ENCODE measurements at places on chromosomes 4 and X.

GRCh38 chr4:76873495-76873894 is 24.4 kb downstream of the SOWAHB start:
- H3K27me3 ChIP-seq: peaks cover 25% of the 10 kb centered on the region
- no peaks in the 10 kb centered on the region for H3K4me1 ChIP-seq
- no peaks in the 10 kb centered on the region for H3K36me3 ChIP-seq
- H3K27ac ChIP-seq: no peak overlapping the region

DNA sequence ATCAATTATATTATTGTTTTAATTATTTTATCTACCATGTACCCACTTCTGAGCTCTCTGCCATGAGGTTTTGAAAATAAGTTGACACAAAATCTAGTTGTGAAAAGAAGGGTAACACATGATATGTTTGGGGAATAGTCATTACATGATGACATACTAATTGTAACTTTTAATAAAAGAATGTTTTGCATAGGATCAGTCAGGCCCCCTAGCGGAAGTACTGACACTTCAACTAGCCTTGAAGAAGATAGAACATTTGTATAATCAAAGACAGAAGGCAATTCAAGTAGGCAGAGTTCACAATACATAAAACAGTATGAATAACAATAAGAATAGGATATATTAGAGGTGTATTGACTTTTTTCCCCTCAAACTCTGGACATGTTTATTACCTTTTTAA is 1191.0 kb upstream of the AGA start:
- H3K36me3 ChIP-seq: no peaks in the 10 kb centered on the region
- H3K4me1 ChIP-seq: no peaks in the 10 kb centered on the region
- no peaks in the 10 kb centered on the region for H3K27me3 ChIP-seq
- no peak overlapping the region for H3K27ac ChIP-seq
- no peak overlapping the region for H3K4me3 ChIP-seq
- no peak for DNase-seq

DNA sequence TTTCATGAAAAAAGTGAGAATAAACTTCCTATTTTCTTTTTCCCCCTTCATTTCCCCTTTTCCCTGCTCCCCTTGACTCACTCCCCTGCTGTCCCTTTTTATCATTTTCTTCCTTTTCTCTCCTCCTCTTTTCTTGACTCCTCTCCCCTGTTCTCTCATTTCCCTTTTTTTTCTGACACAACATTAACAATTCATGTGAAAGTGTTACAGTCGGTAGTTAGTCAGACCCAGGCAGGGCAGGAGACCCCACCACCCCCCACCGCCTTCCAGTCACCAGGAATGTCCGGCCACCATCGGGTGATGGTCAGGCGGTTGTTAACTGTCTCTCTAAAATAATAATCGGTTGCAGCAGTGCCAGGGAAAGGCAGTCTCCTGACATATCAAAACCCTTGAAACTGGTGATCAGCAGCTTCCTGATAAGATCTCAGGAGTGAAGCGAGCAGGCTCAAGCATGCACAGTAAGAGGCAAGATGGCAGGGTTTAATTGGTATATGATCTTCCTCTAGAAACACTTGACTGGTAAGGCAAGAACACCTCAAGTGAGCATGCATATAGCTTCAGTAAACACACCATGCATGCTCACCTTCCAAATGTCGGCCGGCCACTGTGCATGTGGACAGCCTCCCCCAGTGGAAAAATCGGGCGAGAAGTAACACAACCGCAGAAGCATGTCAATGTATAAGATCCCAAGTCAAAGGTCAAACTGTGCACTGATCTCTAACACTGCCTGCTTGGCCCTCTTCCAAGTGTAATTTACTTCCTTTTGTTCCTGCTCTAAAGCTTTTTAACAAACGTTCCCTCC is 191.4 kb downstream of the NDST4 start:
- H3K27me3 ChIP-seq: no peaks in the 10 kb centered on the region
- no peaks in the 10 kb centered on the region for H3K36me3 ChIP-seq
- DNase-seq: no peak

DNA sequence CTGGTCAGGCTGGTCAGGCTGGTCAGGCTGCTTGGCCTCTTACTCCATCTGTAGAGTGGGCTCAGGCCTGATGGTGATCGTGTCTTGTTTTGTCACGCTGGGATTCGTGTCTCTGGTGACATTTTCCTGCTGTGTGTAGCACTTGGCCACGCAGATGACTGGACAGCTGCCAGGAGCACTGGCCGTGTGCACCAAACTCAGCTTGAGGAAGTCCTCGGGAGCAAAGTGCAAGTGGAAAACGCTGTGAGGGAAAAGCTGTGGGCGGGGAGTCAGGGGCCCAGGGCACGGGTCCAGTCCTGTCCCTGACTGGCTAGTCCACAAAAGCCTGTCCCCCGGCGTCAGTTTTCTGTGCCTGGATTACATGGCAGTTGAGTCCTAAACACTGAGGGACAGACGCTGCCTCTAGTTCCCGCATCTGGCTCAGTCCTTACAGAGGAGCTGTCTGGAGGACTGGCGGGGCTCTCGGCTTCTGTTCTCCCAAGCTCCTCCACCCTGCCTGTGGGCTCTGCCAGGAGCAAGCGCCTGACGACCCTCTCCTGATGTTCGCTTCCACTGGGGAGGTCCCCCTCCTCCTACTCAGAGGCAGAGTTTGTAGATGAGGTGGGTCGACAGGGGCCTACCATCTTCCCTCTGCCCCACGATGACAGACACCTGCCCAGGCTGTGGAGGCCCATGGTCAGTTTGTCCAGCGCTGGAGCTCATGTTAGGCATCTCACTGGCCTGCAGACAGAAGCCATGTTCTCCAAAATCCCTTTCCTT is 35.9 kb upstream of the GRPEL1 start:
- no peaks in the 10 kb centered on the region for H3K27me3 ChIP-seq
- no peak for DNase-seq
- peak overlapping the region; percentile 80 for H3K27ac ChIP-seq

- no peak for DNase-seq
- peaks cover 8% of the 10 kb centered on the region for H3K4me1 ChIP-seq
- peaks cover under 1% of the 10 kb centered on the region for H3K36me3 ChIP-seq
- peaks cover 36% of the 10 kb centered on the region for H3K27me3 ChIP-seq
- H3K27ac ChIP-seq: no peak overlapping the region
These were observed 38.4 kb downstream of the CPLX1 start for GRCh38 chr4:787561-787981.

DNA sequence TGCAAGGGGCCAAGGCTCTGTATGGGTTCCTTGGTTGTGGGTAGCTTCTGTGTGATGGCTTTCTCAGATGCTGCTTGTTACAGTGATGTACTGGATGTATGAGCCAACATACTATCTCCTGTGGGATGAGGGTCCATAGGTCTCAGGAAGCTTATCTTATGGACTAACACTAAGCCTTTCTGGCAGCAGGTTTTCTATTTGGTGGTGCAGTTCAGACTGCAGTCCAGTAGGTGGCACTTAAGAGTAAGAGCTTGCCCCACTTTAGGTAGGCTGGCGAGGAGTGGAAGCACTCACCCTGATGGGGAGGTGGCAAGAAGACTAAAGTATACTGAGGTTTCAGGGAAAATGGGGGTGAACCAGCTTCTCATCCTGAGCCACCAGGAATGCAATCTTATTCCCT is 306.7 kb upstream of the MAOA start:
- DNase-seq: peak; percentile 9
- no peak overlapping the region for H3K4me3 ChIP-seq
- H3K27me3 ChIP-seq: no peaks in the 10 kb centered on the region
- no peaks in the 10 kb centered on the region for H3K36me3 ChIP-seq

- peaks cover 35% of the 10 kb centered on the region for H3K27me3 ChIP-seq
- no peak for DNase-seq
- no peak overlapping the region for H3K27ac ChIP-seq
- H3K4me1 ChIP-seq: peaks cover 16% of the 10 kb centered on the region
- no peaks in the 10 kb centered on the region for H3K36me3 ChIP-seq
These were observed 15.5 kb upstream of the HSD17B11 start for GRCh38 chr4:87406462-87406861.

DNA sequence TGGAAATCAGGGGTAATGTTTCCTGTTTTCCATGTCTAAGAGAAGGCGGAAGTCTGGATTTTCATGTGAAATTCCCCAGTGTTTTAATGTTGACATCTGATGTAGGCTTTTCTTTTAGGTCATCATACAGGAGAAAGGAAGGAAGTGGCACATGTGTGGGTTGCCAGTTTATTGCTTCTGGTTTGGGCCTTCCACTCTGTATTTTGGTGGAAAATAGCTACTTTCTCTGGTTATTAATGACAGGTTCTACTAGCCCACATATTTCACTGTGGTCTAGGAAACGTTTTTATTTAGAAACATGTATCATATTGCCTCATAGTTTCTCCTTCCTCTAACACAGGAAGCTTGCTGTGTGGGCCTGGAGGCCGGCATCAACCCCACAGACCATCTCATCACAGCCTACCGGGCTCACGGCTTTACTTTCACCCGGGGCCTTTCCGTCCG is 7.2 kb downstream of the PDHA1 start:
- H3K4me3 ChIP-seq: no peak overlapping the region
- DNase-seq: no peak
- H3K36me3 ChIP-seq: peaks cover 28% of the 10 kb centered on the region
- H3K4me1 ChIP-seq: peaks cover 7% of the 10 kb centered on the region

DNA sequence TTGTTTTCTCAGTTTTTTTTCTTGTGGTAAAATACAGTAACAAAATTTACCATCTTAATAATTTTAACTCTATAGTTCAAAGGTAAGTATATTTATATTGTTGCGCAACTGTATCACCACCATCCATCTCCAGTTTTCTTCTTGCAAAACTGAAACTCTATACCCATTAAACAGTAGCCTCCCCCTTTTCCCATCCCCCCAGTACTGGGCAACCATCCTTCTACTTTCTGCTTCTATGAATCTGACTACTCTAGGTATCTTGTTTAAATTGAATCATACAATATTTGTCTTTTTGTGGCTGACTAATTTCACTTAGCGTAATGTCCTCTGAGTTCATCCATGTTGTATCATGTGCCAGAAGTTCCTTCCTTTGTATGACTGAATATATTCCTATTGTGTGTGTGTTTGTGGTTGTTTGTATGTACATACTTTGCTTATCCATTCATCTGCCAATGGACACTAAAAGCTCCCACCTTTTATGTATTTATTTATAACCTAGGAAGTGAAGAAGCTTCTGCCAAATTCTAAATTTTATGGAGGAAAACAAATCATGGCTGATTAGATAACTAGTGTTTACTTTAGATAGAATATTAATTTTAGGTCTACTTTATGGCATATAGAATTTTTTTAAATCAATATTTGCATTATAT is 10.0 kb downstream of the ABHD18 start:
- H3K36me3 ChIP-seq: peaks cover 13% of the 10 kb centered on the region
- H3K27me3 ChIP-seq: no peaks in the 10 kb centered on the region
- DNase-seq: no peak
- no peak overlapping the region for H3K4me3 ChIP-seq

GRCh38 chrX:119389214-119389613 is 9.9 kb upstream of the SLC25A43 start:
- no peaks in the 10 kb centered on the region for H3K27me3 ChIP-seq
- H3K4me1 ChIP-seq: no peaks in the 10 kb centered on the region
- H3K27ac ChIP-seq: no peak overlapping the region
- no peak for DNase-seq

DNA sequence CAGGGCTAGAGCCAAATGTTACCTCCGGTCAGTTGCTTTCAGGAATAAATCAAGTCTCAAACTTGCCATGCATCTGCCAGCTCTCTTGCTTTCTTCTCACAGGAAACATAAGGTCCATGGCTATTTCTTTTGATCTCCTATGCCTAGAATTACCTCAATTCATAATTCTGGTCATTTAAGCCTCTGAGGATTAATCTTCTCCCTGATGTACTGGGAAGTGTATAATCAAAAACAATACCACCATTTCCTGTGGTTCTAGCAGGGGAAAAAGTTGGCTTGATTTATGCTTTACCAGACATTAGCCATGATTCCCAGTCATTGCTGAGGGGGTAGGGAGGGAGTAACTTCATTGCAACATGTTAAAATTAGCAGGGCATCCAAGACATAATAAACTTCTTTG is 268.7 kb upstream of the EMCN start:
- DNase-seq: no peak
- H3K4me3 ChIP-seq: no peak overlapping the region
- H3K36me3 ChIP-seq: no peaks in the 10 kb centered on the region
- no peak overlapping the region for H3K27ac ChIP-seq
- no peaks in the 10 kb centered on the region for H3K27me3 ChIP-seq
- H3K4me1 ChIP-seq: no peaks in the 10 kb centered on the region

- no peak overlapping the region for H3K27ac ChIP-seq
- H3K27me3 ChIP-seq: no peaks in the 10 kb centered on the region
- no peaks in the 10 kb centered on the region for H3K4me1 ChIP-seq
These were observed 415.8 kb upstream of the NR3C2 start for GRCh38 chr4:148857973-148858534.

DNA sequence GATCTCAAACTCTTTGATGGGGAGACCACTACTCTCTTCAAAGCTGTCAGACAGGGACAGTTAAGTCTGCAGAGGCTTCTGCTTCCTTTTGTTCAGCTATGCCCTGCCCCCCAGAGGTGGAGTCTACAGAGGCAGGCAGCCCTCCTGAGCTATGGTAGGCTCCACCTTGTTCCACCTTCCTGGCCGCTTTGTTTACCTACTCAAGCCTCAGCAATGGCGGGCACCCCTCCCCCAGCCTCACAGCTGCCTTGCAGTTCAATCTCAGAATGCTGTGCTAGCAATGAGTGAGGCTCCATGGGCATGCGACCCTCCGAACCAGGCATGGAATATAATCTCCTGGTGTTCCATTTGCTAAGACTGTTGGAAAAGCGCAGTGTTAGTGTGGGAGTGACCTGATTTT is 42.1 kb upstream of the UGT2B10 start:
- H3K27ac ChIP-seq: no peak overlapping the region
- H3K4me3 ChIP-seq: no peak overlapping the region
- no peaks in the 10 kb centered on the region for H3K4me1 ChIP-seq
- DNase-seq: no peak
- no peaks in the 10 kb centered on the region for H3K27me3 ChIP-seq

- peaks cover 7% of the 10 kb centered on the region for H3K4me1 ChIP-seq
- peaks cover 73% of the 10 kb centered on the region for H3K27me3 ChIP-seq
- DNase-seq: no peak
- no peaks in the 10 kb centered on the region for H3K36me3 ChIP-seq
- H3K4me3 ChIP-seq: peak overlapping the region; percentile 57
- H3K27ac ChIP-seq: no peak overlapping the region
These were observed 837 bp downstream of the DCHS2 start for GRCh38 chr4:154490583-154491340.

GRCh38 chr4:186653969-186654368 is 69.7 kb downstream of the FAT1 start:
- DNase-seq: no peak
- no peak overlapping the region for H3K27ac ChIP-seq
- no peaks in the 10 kb centered on the region for H3K27me3 ChIP-seq
- H3K4me1 ChIP-seq: no peaks in the 10 kb centered on the region
- no peak overlapping the region for H3K4me3 ChIP-seq

Measured in central memory CD8-positive, alpha-beta T cell (primary cell).